Stimulated activated CD8-positive, alpha-beta memory T cell treated with anti-CD3 and anti-CD28 coated beads, Interleukin-15, amount 100 ng/mL, for 1 hour (primary cell): ENCODE measurements at places on chromosomes 5 and 9.

DNA sequence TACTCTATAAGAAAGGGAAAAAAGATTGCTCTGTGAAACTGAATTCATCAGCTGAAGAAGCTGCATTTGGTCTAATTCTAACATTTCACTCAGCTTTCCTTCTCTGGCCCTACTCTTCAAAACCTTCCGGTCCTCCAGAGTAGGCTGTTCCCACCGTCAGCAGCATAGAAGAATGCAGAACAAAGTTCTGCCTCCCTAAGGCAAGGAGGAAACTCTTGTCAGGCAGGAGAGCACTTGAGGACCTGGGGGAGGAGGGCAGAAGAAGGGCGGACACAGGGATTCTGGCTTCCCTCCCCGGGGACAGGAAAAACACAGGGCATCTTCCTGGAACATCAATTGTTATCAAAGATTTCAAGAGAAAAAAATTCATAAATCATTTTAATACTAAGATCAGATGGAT, 69.2 kb upstream of the SHB start:
- DNase-seq, result no peak

GRCh38 chr5:74415695-74416102, 224.8 kb downstream of the ENC1 start:
- no peak for DNase-seq

DNA sequence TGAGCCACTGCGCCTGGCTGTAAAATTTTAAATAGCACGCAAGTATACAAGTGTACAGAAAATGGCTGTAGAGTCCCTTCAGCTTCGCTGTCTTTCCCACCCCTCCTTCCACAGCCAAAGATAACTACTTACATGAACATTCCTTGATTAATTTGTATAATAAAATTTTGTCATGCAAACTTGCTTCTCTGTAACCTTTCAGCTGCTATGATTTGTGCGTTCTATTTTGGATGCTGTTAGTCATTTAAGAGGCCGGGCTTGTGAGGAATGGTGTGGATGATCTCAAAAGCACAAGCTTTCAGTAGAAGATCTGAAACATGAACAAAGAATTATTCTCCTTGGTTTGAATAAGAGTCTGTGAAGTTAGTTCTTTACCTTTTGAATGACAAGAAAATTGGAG, 115.0 kb upstream of the TLE1 start:
- no peak for DNase-seq

GRCh38 chr9:69970001-69970533, 73.6 kb upstream of the MAMDC2 start:
- no peak for DNase-seq

GRCh38 chr5:38554403-38554802, 2.0 kb downstream of the LIFR start:
- DNase-seq, result no peak

DNA sequence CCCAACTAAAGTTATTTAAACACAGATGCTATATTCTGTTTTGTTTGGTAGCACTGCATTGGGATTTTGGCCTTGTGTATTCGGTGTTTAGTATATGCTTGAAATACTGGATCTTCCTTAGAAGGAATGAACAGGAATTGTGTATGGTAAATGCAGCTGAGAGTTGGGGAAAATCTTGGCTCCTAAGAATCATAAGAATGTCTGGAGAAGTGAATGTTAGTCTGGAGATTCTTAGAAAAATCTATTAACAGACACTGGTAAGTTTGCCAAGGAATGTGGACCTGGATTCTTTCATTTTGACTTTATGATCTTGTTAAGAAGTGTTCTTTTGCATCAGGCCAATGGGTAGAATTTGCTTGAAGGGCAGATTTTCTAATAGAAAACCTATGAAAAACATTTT, 38.9 kb downstream of the SNX30 start:
- DNase-seq, result no peak

DNA sequence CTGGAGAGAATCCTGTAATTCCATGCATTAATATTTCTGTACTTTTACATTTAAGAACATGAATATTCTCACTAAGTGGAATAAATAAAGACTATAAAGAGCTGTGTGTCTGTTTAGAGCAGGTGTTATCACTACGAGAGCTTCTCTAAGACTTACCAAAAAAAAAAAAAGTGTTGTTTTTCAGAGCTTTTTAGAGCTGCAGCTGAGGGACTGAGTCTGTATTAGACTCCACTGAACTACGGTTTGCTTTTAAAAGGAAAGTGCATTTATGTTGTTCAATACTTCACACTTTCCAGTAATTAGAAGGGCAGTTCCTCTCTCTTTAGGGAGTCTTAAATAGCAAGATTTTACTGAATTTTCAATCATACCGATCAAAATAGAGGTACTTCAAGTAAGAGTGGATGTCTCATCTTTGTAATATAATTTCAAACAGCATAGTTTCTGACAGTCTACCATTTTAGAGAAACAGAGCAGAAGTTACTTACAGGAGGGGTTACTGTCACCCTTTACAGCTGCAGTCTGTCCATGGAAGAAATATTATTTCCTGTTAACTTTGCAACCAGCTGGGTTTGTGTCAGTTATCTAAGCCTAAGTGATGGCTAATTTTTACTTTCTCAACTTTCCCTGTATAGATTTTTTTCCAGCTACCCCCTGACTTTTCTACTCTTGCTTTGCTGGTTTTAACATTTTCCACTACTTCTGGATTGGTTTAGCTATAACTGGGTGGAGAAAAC, 2.4 kb downstream of the SYK start:
- no peak for DNase-seq
